ENCODE measurements at places on chromosomes 3 and 15.
A peak's percentile ranks its signal among the peaks of the same experiment; 100 is the strongest.

- DNase-seq: no peak
These were observed 89.9 kb upstream of the CHL1 start for GRCh38 chr3:106619-107018.

DNA sequence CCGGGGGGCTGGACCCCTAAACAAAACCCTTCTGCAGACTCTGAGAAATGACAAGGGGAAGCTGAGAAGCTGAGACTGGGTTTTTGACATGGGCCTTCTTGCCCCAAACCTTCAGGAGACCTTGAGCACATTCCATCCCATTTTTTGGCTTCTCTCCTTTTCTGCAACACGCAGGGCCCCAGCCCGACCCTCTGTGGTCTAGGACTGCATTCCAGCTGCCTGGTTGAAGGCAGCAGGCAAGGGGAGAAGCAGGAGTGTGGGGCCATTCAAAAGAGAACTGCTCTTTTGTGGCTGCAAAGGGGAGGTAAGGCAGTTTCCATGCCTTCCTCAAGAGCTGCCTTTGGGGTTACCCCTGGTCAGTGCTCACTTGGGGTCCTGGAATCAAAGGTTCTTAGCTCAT is 263.0 kb downstream of the TLE3 start:
- no peak for DNase-seq

- DNase-seq: no peak
These were observed 14.9 kb upstream of the LRRC58 start for GRCh38 chr3:120364101-120364500.

DNA sequence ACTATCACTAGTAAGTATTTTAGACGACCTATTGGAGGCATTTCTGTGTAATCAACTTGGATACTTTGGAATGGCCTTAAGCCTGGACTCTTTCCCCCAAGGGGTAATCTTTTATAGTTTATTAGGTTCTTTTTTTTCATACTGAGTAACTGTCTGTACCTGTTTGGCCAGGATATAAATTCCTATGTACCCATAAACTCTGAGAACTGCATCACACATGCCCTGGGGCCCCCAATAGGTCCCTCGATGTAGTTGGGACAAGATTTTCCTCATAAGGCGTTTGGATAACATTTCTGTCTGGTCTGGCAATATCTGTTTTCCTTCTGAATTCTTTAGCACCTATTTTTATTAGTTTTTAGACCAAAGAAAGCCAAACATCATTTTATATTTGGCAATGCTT is 86.4 kb upstream of the WNT7A start:
- DNase-seq: no peak

DNA sequence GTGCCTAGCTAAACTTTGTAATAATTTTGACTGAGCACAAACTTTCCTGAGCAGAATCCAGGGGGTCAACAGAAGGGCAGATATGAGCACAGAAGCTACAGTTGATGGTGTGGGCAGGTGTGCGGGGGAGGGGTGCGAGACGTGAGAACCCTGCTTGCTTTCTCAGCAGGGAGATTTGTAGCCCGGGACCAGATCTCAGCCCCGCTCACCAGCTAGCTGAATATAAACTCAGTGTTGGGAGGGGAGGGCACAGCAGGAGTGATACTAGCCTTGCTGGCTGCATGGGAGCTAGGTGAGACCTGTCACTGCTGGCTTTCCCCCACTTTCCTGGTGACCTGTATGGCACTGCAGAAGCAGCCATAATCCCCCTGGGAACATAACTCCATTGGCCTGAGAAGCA is 83.4 kb downstream of the CLDN1 start:
- no peak for DNase-seq

- DNase-seq: no peak
These were observed 131.7 kb downstream of the RYR3 start for GRCh38 chr15:33442449-33442848.

GRCh38 chr3:40258555-40258954 is 51.0 kb upstream of the EIF1B start:
- peak; percentile 17 for DNase-seq

DNA sequence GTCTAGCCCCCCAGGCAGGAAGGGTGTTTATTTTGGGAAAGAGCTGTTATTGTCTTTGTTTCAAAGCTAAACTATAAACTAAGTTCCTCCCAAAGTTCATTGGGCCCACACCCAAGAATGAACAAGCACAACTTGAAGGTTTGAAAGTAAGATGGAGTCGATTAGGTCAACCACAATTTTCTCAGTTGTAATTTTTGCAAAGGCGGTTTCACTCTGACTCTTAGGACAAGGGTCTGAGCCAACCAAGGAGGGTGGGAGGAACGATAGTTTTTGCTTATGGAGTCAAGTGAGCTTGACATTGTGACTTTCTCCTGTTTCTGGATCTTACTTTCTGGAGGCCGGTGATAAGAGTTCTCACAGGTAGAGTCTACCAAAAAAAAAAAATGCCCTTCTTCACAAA is 5.8 kb upstream of the ZNF770 start:
- DNase-seq: no peak

DNA sequence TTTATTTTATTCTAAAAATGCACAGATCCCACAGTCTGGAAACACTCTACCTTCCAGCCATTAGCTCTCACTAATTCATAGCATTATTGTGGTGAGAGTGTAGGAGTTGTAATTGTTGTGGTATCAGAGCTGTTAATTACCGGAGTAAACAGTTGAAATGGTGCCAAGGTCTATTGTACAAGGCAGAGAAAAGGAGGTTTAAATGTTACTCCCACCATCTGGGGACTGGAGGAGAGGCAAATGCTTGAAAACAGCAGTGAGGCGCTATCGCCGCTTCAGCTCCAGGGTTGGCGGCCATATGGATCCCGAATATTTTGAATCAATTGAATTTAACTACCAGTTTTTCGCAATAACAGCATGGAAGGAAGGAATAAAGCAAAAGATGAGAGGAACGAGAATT is 113.1 kb upstream of the C15orf61 start:
- DNase-seq: no peak

DNA sequence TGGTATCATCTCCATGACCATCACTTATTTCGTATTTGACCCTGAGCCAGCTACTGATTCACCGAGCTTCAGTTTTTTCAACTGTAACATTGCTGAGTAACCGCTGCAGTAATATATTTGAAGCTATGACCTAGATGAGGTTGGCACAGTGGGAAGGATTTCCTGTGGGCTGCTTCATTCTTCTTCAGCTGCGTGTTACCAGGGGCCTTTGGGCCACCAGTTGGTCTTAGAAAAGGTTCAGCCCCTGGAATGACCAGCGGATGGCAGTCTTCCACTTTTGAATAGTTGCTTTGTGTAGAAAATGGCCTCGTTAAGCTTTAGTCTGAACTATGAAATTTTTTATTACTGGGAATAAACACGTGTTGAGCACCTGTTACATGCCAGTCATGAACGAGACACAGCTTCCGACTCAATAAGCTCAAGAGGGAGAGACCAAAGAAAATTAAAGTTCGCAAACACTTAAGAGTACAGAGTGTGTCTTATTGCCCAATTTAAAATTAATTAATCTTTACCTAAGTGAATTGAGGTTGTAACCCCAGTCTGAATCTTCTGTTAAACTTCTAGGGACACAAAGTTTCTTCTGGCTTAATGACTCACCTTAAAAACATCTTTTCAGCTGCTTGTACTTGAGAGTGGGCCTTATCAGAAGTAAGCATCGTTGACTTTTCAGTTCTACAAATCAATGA is 57.6 kb upstream of the NR2E3 start:
- peak; percentile 84 for DNase-seq

DNA sequence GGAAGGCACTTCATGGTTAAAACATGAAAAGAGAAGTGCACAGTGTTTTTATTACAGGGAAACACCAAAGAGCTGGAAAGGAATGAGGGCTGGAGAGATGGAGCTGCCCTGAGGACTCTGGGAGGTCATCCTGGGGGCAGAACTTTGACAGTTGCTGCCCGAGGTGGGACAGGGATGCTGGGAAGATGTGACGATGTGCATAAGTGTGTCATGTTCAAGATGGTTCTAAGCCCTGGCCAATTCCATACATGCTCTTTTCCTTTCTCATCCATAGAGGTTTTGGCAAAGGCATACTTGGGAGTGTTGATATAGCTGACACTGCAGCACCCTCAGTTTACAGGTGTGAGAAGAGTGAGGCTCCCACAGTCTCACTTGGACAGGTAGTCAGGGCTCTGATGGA is 23.8 kb downstream of the LPP start:
- no peak for DNase-seq

DNA sequence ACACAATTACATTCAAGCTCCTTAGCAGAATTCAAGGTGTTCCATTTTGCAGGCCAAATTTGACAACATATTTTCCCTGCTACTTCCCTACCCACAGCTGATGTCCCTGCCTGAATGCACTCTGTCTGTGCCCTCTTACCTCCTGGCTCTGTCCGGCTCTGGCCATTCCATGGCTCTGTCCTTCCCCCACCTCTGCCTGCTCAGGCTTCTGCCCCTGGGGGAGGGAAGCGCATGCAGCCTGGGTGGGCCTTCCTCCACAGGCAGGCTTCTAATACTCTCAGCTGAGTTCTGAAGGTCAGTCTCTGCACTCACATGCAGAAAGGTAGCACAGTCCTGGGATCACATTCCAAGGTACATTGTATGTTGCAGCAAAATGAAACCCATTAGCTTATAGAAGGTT is 113.6 kb upstream of the CACNA2D3 start:
- no peak for DNase-seq

GRCh38 chr15:58274885-58275284 is 136.7 kb downstream of the AQP9 start:
- no peak for DNase-seq

DNA sequence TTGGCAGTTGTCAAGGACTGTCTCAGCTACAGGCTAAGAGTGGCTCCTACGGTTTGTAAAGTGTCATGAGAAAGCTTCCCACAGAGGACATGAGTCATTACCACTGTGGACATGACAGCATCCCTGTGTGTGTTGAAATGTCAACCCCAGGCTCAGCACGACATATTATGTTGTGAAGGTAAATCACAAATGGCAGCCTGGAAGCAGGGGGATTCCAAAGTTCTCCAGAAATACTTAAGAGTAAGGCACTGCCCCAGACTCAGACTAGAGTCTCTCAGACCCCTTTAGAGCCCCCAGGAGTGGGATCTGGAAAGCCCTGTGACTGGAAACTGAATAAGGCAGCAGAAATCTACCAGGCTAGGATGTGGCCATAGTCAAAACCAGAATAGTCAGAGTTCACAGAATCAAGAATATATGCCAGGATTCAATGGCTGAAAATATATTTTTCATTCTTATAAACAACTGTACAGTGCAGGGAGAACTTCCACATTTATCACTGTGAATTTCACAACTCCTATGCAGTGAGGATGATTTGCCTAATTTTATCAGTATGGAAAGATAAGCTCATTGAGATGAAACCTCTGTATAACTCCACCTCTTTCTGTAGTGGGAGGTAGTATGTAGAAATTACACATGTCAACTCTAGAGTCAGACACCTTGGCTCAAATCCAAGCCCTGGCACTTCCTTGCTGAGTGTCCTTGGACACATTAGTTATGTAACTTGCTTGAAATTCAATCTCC is 237.1 kb upstream of the CFAP20DC start:
- no peak for DNase-seq

GRCh38 chr3:149021830-149022229 is 30.5 kb downstream of the GYG1 start:
- DNase-seq: no peak

DNA sequence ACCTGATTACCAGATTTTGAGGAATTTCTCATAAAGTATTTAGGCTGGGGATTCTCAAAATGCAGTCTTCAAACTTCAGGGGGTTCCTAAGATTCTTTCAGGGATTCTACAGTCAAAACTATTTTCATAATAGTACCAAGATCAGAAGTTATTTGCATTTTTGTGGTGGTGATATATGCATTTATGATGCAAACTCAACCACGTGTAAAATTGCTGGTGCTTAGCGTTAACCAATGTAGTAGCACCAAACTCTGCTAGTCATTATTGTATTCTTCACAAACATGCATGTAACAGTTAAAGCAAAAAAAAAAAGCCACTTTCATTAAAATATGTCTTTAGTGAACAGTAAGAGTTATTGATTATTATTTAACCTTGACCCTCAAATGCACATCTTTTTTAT is 274.9 kb upstream of the DNAJC19 start:
- no peak for DNase-seq

- no peak for DNase-seq
These were observed 515.0 kb downstream of the FGF12 start for GRCh38 chr3:192212335-192212734.

GRCh38 chr3:152720951-152721718 is 113.8 kb upstream of the P2RY1 start:
- DNase-seq: no peak

DNA sequence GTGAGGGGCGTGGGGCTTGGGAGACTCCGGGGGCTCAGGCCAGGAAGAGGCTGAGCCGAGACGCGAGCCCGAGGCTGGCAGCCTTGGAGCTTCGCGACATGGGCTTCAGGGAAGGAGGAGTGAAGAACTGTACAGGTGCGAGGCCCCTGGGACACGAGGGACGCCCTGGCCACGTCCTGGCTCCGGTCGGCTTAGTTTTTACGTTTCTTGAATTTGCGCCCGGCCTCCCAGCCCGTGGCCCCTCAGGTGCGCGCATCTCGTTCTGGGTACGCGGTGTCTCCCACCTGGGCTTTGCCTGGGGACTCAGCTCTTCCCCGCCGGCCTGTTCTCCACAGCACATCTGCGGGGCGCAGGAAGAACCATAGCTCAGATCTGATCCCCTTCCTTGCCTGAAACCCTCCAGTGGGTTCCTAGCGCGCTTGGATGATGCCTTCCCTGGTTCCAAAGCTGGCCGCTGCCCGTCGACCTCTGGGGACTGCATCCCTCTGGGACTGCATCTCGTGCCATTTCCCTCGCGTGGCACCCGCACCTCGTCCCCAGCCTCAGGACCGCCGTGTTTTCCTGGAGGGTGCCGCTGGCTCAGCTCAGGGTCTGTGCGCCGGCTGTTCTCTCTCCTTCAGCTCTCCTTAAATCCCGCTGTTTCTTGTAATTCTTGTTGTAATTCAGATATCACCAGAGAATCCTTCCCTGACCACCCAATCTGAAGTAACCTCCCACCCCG is 614 bp downstream of the CHCHD6 start:
- peak; percentile 14 for DNase-seq

GRCh38 chr3:49668861-49669260 is 5.3 kb upstream of the APEH start:
- DNase-seq: peak; percentile 61

DNA sequence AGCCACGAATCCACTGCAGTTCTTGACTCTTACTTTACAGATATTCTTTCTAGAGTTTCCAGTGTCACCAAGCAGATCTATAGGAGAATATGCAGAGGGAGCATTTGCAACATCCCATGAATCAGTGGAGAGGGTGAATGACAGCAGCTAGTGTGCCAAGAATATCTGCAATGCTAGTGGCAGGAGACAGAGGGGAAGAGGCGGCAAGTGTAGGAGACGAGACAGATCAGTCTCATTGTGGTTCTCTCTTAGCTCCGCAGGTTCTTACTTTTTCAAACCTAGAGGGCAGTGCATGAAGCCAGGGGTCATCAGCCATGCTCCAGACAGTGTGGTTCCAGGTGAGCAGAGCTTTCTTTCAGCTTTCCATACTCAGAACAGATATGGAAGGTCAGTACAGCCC is 744 bp downstream of the ZNF619 start:
- DNase-seq: peak; percentile 18

- DNase-seq: no peak
These were observed 837.8 kb downstream of the DIPK2A start for GRCh38 chr3:144809380-144809779.

Measured in urothelium cell line (cell line).